CD8-positive, alpha-beta memory T cell (primary cell): ENCODE measurements at places on chromosomes 6 and 20. TPM values are rescaled to one million over a fixed set of nuclear protein-coding genes. Genes with fewer than 3 reads are reported as not detected.

Gene JARID2
- total RNA-seq, result 25.5 TPM

Gene SEMG2
- total RNA-seq, result not detected

Gene OGFR
- 47.9 TPM for total RNA-seq

Gene PDE10A
- total RNA-seq, result not detected

Gene PRKN
- total RNA-seq, result 0.22 TPM

Gene FAM8A1
- total RNA-seq, result 5.1 TPM

Gene RFX6
- total RNA-seq, result not detected

GRCh38 chr6:131776985-131777384, 30.8 kb upstream of the ENPP1 start:
- H3K36me3 ChIP-seq, result no peaks in the 10 kb centered on the region
- H3K27me3 ChIP-seq, result peaks cover 5% of the 10 kb centered on the region
- no peak overlapping the region for H3K27ac ChIP-seq
- no peak overlapping the region for H3K4me3 ChIP-seq

DNA sequence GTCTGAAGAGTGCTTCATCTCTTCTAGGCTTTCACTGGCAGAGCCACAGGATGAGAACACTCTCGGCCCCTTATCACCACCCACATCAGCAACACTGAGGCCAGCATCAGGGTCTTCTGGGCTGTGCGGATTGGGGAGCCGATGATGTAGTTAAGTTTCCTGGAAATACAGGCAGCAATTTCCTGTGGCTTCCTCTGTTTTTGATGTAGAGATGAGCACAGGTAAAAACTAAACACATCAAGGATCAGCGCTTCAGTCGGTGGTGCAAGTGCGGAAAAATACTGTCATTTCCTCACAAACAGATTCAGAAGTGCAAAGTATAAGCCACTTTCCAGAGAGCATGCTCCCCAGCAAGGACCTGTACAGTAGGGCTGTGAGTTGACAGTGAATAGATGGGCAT, 62.6 kb downstream of the BACH2 start:
- no peaks in the 10 kb centered on the region for H3K36me3 ChIP-seq
- peak; percentile 64 for DNase-seq
- peak overlapping the region; percentile 2 for H3K4me3 ChIP-seq
- H3K4me1 ChIP-seq, result peaks cover 97% of the 10 kb centered on the region

DNA sequence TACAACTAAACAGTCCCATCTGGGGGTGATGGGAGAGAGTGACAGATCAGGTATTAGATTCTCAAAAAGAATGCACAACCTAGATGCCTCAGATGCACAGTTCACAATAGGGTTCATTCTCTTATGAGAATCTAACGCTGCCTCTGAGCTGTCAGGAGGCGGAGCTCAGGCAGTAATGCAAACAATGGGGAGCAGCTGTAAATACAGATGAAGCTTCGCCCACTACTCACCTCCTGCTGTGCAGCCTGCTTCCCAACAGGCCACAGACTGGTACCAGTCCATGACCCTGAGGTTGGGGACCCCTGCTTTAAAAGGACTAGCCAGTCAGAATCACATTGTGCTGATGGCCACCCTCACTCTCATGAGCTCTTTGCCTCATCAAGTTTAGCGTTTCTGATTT, 247.0 kb upstream of the KCNQ5 start:
- no peak overlapping the region for H3K4me3 ChIP-seq
- no peaks in the 10 kb centered on the region for H3K4me1 ChIP-seq
- no peak for DNase-seq
- no peaks in the 10 kb centered on the region for H3K36me3 ChIP-seq

DNA sequence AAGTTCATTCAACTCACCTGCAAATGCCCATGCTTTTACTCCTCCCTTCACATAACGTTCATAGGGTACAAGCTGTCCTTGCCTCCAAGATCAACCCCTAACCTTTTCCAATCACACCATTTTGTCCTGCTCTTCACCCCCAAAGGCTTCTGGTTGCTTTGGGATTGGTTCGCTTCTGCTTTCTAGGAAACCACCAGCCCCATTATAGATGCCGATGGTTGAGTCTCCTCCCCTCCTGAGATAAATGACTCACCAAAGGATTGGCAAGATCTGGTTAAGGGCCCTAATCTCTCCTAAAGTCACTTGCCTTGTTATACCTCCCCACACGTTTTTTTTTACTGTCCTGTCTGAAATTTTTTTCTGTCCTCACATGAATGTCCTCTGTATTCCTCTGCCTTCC, 311.4 kb downstream of the HACE1 start:
- H3K27me3 ChIP-seq, result no peaks in the 10 kb centered on the region
- no peak overlapping the region for H3K27ac ChIP-seq
- no peaks in the 10 kb centered on the region for H3K36me3 ChIP-seq
- no peak overlapping the region for H3K4me3 ChIP-seq
- no peak for DNase-seq
- no peaks in the 10 kb centered on the region for H3K4me1 ChIP-seq

GRCh38 chr6:146914489-146915483, 289.4 kb upstream of the STXBP5 start:
- no peaks in the 10 kb centered on the region for H3K36me3 ChIP-seq
- no peaks in the 10 kb centered on the region for H3K4me1 ChIP-seq
- H3K4me3 ChIP-seq, result no peak overlapping the region
- H3K27me3 ChIP-seq, result no peaks in the 10 kb centered on the region

GRCh38 chr6:169363590-169363989, 109.9 kb upstream of the THBS2 start:
- DNase-seq, result no peak
- H3K36me3 ChIP-seq, result no peaks in the 10 kb centered on the region
- no peaks in the 10 kb centered on the region for H3K27me3 ChIP-seq
- no peaks in the 10 kb centered on the region for H3K4me1 ChIP-seq

DNA sequence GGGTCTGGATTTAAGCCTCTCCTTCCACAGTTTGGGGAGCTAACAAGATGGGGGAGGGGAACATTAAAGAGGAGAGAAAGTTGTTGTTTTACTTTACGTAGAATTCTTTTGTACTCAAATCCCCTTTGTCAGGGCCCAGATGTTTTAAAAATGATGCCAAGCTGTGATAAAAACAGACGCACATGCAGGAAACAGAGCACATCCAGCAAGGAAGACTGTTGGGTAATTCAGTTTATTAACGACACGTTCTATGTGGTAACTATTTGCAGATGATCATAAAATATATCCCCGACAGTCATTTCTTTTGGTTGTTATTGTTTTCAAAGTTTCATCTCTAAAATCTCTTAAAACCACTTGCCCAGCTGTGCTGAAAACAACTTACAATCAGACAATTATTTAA, 307.0 kb upstream of the PRDM1 start:
- H3K4me3 ChIP-seq, result no peak overlapping the region
- no peaks in the 10 kb centered on the region for H3K27me3 ChIP-seq
- H3K36me3 ChIP-seq, result no peaks in the 10 kb centered on the region
- DNase-seq, result no peak
- H3K27ac ChIP-seq, result no peak overlapping the region
- H3K4me1 ChIP-seq, result peaks cover 15% of the 10 kb centered on the region

DNA sequence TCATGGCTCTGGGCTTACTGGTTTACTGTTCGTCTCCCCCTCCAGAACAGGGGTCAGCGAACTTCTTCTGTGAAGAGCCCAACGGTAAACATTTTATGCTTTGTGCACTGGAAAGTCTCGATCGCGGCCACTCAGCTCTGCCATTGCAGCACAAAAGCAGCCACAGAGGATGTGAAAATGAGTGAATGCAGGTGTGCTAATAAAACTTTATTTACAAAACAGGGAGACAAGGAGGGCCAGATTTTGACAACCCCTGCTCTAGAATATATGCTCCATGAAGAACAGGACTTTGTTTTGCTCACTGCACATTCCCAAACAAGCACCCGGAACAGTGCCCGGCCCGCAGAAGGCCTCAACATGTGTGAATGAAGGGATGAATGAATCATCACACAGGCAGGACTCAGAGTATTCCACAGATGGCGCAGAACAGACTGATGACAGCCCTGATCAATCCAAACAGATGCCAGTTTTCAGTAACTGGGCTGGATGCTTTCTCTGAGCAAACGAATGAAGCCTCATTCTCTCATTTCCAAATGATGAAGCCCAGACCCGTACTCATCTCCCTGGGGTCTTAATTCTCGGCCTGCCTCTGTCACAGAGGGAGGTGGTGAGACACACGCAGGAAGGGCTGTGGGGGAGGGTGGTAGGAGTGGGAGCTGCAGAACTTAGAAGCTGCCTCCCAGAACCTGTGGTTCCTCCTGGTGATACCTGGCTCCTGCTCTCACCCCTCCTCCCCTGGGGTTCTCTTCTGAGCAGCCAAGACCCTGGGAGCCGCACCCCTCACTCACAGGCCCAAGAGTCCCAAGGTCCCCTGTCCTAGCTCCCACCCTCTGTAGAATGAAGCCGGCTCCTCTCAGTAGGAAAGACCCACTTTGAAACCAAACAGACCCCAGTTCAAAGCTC, 196.4 kb downstream of the PREX1 start:
- H3K27me3 ChIP-seq, result no peaks in the 10 kb centered on the region
- DNase-seq, result no peak
- no peak overlapping the region for H3K4me3 ChIP-seq
- H3K4me1 ChIP-seq, result no peaks in the 10 kb centered on the region
- H3K27ac ChIP-seq, result no peak overlapping the region
- peaks cover 38% of the 10 kb centered on the region for H3K36me3 ChIP-seq

DNA sequence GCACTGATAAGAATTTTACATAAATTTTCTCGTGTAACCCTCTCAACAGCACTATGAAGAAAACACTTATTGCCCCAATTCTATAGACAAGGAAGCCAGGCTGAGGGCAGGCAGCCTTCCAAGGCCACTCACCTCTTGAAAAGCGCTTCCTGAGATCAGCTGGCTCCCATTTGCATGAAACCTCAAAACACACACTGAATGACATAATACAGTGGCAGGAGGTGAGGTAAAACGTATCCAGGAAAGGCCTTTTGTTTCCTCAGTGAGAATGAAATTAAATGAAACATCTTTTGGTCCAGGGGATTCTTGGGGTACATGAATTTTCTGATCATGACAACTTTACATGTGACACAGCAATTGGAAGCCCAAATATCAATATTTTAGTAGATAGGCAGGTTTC, 112.5 kb downstream of the WDR27 start:
- no peak overlapping the region for H3K4me3 ChIP-seq
- peak; percentile 48 for DNase-seq
- H3K4me1 ChIP-seq, result peaks cover 33% of the 10 kb centered on the region

DNA sequence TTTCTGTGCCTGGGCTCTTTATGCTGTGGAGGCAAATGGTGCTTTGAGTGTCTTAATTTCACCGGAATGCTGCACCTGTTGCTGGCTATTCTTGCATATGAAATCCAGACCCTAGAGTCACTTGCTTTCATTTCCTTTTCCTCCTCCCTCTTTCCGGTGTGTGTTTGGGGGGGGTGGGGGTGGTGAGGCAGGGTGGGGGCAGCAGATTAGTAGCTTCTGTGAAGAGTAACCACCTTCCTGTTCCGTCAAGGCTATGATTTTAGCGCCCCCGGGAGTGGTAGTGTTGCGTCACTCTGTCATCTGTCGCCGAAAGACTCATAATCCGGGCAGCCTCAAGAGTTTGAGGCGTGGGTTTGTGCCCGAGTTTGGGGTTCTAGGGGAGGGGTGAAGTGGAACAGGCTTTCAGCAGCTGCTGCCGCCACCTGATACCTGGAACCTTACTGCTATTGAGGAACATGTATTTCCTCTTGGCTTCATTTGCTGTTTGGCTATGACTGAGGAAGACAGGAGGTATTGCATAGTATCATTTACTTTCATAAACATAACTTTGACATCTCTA, 49.1 kb downstream of the UTRN start:
- no peaks in the 10 kb centered on the region for H3K36me3 ChIP-seq
- H3K27ac ChIP-seq, result peak overlapping the region; percentile 72
- peak; percentile 85 for DNase-seq
- no peaks in the 10 kb centered on the region for H3K27me3 ChIP-seq

DNA sequence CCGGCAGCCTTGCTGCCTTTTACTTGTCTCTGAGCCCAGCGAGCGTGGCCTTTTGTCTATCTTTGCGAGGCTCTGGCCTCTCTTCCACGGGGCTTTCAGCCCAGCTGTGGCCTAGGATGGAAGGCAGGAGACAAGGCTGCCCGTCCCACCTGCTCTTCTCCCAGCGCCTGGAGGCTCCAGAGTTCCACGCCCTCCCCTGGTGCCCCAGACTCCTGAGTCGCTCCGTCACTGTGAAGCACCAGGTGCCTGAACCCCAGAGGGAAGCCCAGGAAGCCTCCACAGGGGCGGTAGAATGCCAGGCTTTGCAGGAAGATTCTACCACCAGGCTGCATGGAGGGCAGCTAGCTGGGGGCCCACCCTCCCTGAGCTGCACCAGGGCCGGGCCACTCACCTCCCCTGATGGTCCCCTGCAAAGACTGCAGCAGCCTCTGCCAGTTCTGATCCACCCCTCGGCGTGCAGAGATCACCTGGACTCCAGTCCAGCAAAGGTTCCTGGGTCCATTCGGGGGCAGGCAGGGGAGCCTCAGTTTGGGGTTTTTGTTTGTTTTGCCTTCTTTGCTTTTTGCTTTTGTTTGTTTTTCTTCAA, 384.6 kb downstream of the CDH4 start:
- no peak for DNase-seq
- H3K4me1 ChIP-seq, result no peaks in the 10 kb centered on the region
- no peak overlapping the region for H3K4me3 ChIP-seq
- no peaks in the 10 kb centered on the region for H3K27me3 ChIP-seq
- no peak overlapping the region for H3K27ac ChIP-seq

DNA sequence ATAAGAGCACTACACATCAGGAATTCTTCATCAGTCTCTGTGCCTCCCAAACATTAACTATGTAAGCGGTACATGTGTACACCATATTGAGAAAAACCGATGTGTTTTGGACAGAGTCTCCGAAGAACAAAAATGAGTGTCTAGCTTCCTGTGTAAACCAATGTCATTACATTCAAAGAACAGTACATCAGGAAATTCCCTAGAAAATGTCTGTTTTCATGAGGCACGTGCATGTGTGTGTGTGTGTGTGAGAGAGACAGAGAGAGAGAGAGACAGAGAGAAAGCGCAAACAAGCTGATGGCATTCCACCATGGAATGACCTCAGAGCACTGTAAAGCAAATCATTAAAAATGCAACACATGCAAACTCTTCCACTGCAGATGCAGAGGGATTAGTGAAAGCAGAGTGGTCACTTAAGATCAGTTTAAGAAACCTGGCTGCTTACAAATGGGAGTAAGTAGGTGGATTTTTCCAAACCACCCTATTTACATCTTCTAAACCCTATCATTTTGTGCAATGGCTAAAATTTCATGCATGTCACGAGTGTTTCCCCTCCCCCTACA, 133.9 kb downstream of the HIVEP2 start:
- H3K4me3 ChIP-seq, result no peak overlapping the region
- H3K4me1 ChIP-seq, result peaks cover 32% of the 10 kb centered on the region
- no peaks in the 10 kb centered on the region for H3K36me3 ChIP-seq
- DNase-seq, result no peak
- H3K27me3 ChIP-seq, result no peaks in the 10 kb centered on the region
